Forelimb muscle (tissue), 1 donor: ENCODE measurements at places on chromosomes 1 and 21. TPM values are rescaled to one million over a fixed set of nuclear protein-coding genes. Genes with fewer than 3 reads are reported as not detected.

ELOA gene
- polyA plus RNA-seq: 27.8 TPM

KCNE2 gene
- polyA plus RNA-seq: 0.47 TPM

CHIA gene
- polyA plus RNA-seq: not detected

TDRD5 gene
- not detected for polyA plus RNA-seq

C1orf87 gene
- polyA plus RNA-seq: 0.80 TPM

RNU1-2 gene
- polyA plus RNA-seq: not detected

ADGRL4 gene
- polyA plus RNA-seq: 11.9 TPM

LAMTOR2 gene
- 36.3 TPM for polyA plus RNA-seq

CFHR3 gene
- 2.5 TPM for polyA plus RNA-seq

MCOLN3 gene
- polyA plus RNA-seq: 3.4 TPM

OR10Z1 gene
- 0.13 TPM for polyA plus RNA-seq

- no peak for DNase-seq
These were observed 32.7 kb upstream of the ATP5PO start for GRCh38 chr21:33948096-33948950.

DNA sequence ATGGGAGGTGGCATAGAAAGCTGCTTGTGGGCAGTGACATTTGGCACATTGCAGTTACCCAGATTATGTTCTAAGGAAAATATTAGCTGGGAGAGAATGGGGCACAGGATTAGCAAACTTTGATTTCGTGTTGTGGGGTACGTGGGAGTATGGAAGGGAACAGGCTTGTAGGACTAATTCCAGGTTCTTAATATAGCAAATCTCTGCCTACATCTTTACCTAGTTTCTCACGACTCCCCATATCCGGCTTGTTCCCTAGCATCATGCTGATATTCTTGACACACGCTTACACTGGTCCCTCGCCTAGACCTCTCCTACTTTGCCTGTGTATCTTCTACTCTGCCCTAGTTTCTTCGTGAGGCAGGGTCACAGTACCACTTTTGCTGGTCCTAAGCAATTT is 293.9 kb upstream of the PLXNA2 start:
- no peak for DNase-seq

DNA sequence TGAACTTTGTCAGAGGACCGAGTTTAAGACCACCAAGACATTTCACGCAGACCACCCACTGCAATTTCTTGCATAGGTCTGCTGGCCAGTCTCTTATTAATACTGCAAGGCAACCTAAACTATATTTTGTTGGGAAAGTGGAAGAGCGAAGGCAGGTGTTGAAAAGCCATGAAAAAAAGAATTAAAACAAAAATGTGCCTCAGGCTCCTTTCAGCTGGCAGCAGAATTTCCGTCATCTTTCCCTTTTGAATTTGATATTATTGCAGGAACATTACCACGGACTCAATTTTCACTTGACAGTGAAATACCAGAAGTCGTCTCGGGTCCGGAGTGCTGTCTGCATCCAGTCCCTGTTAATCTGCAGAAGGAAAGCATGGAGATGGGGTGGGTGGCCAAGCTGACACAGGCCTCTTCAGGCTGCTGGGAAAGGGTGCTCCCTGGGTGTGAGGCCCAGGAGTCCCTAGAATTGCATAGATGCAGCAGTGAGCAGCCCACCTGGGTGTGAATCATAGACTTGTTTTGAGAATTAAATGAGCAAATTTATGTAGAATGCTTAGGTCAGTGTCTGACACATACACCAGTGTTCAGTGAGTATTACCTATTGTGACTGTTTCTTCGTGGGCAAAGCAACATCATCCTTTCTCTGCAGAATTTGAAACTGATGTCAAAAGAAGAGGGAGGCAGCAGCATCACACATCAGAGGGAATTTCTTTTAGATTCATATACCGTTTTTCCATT is 150.7 kb downstream of the PBX1 start:
- DNase-seq: no peak

DNA sequence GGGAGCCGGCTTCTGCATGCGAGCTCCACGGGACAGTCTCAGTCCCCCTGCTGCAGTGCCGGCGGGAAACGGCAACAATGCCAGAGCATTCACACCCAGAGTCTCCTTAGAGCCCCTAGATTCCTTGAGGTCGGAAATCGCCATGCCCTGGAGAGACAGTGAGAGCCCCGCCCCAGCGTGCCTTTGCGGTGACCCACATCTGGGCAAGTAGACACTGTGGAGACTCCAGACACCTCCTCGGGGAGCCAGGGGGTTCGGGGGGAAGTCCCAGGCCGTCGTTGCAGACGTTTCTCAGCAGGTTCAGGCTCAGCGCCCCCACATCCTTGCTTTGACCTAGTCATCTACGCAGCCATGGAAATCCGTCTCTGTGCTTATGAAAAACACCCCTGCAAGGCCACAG is 81.3 kb upstream of the ARHGEF16 start:
- no peak for DNase-seq

- DNase-seq: no peak
These were observed 61.8 kb downstream of the EXTL2 start for GRCh38 chr1:100832694-100833428.

DNA sequence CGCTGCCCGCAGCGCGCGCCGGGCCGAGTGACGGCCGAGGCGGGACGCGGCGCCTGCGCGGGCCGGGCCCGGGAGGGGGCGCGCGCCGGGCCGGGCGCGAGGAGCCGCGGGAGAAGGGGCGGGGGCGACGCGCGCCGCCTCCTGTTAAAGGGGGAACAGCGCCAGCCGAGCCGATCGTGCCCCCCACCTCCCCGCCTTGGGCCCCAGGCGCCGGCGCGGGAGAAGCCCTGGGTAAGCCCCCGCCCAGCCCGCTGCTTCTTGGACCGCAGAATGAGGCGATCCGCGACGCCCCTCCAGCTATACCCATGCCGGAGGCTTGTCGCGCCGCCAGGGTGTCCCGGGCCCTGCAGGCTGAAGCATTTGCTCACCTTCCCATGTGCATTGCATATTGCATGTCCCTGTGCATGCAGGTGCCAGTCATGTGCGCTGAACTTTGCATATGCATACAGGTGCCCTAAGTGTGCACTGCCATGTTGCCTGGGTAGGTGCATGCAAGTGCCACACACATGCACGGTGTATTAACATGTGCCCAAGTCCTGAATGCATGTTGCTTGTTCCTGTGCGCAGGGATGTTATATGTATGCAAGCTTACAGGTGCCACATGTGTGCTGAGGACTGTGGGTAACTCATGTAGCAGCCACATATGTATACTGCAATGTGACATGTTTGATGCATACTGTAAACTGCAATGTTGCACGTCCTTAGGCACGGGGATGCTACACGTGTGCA is at the start of gene ADGRB2:
TSS of gene ADGRB2 (minus strand) at position 29 of the 729 bp plus-strand sequence. CDS start 7,119 bp downstream, outside the sequence.
- DNase-seq: no peak

- no peak for DNase-seq
These were observed 57.9 kb upstream of the FMOD start for GRCh38 chr1:203408486-203409481.

DNA sequence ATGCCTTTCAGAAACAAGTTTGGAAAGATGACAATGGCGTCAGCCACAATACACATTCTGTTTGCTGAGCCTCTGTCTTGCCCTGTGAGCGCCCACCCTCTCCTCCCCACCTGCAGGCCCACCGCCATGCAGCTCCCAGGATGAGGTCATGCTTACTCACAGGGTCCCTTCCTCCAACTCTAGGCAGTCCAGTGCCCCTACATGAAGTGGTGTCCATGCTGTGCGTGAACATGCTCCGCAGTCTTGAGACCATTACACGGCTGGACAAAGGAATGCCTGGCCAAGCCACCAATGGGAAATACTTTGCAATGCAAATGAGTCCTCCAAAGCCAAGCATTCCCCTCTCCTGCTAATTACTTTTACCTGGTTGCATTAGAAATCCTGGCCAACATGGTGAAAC is 92.2 kb downstream of the CD58 start:
- DNase-seq: no peak

- DNase-seq: no peak
These were observed 333.3 kb upstream of the ZRANB2 start for GRCh38 chr1:71414179-71414578.

- no peak for DNase-seq
These were observed 2.1 kb upstream of the TFF3 start for GRCh38 chr21:42317341-42317741.

DNA sequence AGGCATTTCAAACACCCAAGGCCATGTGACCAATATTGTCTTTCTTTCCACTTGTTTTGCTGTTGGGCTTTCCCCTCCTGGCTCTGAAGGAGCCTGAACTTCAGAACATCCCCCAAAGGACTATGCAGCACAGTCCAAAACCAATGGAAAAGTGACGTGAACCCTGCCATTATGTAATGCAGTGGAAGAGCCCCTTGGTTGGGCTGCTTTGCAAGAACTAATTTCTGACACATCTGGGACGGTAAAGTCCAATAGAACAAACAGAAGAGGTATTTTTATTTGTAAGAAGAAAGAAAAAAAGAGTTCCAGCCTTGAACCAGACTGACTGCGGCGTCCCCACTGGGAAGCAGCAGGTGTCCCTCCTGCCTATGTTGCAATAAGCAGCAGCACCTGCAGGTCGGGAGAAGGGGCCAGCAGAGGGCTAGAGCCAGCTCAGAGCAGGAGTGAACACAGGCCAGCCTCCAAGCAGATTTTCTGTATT is 116.7 kb downstream of the CDC7 start:
- peak; percentile 82 for DNase-seq

DNA sequence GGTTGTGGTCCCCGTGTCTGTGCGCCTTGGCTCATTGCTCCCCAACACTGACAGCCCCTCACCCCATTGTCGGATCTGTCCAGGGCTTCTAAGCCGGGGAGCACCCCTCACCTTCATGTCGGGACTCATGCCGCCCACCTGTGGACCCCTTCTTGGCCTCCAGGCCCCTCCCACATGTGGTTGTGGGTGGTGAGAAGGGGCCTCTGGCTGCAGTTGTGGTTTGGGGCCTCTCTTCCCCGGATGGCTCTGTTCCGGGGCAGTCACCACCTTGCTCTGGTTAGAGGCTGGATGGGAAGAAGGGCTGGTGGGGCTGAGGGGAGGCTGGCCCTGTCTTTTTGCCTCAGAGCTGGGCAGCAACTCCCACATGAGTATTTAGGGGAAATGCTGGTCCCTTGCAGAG is 158.6 kb upstream of the C1orf174 start:
- no peak for DNase-seq

DNA sequence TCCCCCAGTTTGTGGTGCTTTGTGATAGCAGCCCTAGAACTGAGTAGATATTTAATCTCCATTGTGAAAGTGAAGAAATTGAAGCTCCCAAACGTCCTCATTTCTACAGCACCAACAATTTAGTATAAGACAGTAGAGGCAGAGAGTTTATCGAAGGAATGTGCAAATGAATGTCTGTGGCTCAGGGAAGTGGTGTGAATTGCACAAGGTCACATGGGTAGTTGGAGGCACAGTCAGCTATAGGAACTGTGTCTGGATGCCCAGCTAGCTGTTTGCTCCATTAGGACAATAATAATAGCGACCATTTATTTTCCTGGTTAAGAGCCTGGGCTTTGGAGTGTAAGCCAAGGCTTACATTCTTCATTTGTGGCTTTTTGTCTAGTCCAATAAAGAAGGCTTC is 144.4 kb upstream of the USP24 start:
- no peak for DNase-seq

- DNase-seq: no peak
These were observed 45.4 kb upstream of the PCBP3 start for GRCh38 chr21:45598109-45598508.

DNA sequence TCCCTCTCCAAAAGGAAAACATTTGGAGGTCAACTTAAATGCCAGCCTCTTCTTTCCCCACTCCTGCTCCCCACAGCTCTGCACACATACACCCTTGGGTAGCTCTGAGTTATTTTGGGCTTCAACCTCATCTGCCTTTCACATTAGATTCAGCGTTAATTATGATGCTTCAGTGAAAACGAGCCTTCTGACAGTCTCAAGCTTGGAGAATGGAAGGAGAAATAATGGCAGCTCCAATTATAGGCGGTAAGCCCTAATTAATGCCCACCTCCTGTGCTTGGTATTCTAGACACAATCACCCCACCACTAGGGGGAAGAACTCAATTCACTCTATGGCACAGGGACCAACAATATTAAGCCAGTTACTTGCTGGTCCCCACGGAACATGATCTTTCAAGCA is 397.9 kb downstream of the BRINP2 start:
- DNase-seq: no peak

DNA sequence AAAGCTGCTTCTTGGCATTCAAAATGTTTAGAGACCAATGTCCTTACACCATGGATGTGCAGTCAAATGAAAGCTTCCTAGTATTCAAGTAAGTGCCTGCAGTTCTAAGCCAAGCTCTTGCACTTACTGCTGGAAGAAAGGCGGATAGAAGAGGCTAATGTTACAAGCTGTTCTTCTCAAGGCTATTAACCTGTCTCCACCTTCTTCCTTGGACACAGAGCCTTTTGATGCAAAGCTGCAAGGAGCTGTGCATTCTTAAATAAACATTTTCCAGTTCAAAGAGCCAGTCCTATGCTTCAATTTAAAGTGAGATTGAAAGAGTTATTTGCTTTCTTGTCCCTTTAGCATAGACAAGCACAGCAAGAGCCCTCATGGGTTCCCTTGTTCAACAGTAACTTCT is 167.9 kb upstream of the RUNX1 start:
- DNase-seq: no peak

- DNase-seq: no peak
These were observed 37.2 kb downstream of the EVI5 start for GRCh38 chr1:92747735-92748134.

DNA sequence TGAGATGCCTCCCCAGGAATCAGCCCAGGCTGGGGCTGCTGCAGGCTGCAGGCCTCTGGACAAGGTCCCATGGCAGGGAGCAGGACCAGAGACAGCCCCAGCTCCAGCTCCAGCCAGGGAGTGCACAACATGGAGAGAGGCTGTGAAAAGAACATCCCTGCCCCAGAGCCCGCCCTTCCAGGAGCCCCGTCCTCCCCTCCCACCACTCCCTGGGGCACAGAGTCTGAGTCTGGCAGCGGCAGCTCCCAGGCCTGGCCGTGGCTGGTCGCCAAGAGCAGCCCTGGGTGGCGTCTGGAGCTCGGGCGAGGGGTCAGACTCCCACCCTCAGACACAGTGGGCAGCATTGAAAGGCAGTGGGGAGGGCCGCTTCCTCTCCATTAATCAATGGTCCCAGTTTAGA is 37.8 kb downstream of the MEGF6 start:
- DNase-seq: no peak

- DNase-seq: no peak
These were observed 386.4 kb downstream of the LMO4 start for GRCh38 chr1:87715052-87715451.

GRCh38 chr1:244047621-244048255 is 3.3 kb upstream of the ZBTB18 start:
- DNase-seq: no peak

DNA sequence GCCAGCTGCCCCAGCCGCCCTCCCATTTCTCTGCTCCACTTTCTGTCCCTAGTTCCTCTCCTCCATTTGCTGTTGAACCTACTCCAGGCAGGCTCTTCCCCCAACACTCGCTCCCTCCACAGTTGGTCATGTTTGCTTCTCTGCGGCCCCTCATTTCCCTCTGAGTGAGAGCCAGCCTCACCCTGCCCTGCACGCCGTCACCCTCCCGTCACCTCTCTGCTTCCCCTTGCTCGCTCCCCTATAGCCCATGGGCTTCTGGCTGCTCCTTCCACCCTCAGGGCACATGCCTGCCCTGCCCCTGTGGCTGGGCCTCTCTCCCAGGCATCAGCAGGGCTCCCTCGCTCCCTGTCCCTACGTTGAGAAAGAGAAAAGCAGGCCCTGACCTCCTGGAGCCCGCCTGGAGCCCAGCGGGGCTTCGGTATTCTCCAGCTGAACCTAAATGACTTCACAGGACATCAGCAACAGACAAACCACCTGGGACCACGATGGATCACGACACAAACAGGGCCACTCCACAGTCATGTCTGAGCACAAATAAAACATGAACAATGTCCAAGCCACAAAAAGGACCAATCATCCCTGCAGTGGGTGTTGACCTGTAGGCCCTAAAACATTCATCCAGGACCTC is 13.3 kb upstream of the THEMIS2 start:
- DNase-seq: no peak
